Femur (tissue), 1 donor: ENCODE measurements at places on chromosomes 7 and 10.
A peak's percentile ranks its signal among the peaks of the same experiment; 100 is the strongest.

GRCh38 chr7:148884049-148884298, at the start of gene EZH2:
TSS of gene EZH2 (minus strand) at chr7:148884291. CDS start at chr7:148847298, 36,993 bp downstream.
- DNase-seq, result no peak

DNA sequence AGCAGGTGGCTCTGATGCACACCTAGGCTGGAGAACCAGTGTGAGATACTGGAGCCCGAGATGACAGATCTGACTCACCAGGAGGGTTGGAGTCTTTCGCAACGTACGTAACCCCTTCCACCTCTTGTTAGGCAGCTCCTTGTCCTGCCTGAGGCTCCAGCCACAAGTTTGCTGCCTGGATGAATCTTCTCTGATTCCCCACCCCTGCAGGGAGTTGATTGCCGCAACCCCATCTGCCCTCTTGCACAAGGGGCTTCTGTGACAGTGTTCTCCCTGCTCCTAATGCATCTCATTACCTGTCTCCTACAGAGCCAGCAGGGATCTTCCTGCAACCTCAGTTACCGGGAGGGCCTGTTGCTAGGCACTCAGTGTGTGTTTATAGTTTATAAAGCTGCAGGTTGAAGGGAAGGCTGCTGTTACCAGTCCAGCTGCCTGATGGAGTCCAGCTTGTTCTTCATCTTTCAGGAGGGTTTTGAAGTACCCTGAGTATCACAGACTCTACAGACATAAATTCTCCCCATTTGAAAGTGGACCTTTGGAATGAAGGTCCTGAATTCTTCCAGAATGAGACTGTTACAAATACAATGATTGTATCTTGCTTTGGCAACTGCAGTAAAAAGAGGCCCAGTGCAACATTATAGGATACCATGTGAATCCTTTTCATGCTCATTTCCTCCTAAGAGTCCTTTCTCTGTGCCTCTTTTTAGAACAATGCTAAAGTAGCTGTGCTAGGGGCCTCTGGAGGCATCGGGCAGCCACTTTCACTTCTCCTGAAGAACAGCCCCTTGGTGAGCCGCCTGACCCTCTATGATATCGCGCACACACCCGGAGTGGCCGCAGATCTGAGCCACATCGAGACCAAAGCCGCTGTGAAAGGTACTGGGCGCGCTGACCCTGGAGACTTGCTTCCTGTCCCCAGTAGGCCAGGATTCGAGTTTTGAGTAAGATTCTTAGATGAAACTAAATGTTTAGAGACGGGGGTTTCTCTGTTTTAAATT, 6.5 kb downstream of the MDH2 start:
- no peak for DNase-seq

DNA sequence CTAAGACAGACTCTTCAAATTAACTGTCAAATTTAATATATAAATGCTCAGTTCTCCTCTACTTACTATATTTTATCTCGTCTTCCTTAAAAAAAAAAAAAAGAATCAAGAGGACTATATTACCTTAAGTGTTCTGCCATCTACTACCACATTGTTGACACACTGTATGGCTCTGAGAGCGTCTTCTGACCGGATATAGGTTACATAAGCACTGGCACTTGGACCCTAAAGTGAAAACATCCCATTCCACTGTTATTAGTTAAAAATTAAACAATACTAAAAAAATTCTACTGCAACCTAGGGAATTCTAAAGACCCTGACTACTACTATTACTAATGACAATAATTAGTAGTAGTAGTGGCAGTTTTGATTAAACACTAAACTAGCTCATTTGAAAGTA, 95.7 kb downstream of the CNOT4 start:
- no peak for DNase-seq

DNA sequence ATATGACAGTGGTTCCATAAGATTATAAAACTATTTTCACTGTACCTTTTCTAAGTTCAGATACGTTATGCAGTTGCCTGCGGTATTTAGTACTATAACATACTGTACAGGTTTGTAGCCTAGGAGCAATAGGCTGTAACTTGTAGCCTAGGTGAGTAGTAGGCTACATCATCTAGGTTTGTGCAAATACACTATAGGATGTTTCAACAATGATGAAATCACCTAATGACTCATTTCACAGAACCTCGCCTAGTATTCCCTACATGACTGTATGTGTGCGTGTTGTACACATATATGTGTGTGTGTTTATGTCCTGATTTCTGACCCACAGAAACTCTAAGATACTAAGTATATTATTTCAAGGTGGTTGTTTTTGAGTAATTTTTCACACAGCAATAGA, 139.0 kb downstream of the HERPUD2 start:
- no peak for DNase-seq

DNA sequence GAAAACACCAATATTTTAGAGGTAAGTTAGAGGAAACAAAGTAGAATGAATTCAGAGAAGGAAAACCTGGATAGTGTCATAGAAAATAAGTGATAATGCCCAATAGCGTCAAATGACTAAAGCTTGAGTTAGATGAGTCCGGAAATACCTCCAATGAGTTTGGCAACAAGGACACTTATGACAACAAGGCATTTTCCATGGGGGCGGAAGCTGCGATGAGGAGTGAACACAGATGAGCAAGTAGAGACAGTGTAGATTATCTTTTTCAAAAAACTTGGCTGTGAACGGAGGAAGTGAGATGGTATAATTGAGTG, 383 bp upstream of the R3HCC1L start:
- no peak for DNase-seq

- no peak for DNase-seq
Measured at GRCh38 chr10:22666287-22667092, 47.9 kb downstream of the PIP4K2A start.

- no peak for DNase-seq
Measured at GRCh38 chr7:39259391-39260003, 281.8 kb downstream of the POU6F2 start.

DNA sequence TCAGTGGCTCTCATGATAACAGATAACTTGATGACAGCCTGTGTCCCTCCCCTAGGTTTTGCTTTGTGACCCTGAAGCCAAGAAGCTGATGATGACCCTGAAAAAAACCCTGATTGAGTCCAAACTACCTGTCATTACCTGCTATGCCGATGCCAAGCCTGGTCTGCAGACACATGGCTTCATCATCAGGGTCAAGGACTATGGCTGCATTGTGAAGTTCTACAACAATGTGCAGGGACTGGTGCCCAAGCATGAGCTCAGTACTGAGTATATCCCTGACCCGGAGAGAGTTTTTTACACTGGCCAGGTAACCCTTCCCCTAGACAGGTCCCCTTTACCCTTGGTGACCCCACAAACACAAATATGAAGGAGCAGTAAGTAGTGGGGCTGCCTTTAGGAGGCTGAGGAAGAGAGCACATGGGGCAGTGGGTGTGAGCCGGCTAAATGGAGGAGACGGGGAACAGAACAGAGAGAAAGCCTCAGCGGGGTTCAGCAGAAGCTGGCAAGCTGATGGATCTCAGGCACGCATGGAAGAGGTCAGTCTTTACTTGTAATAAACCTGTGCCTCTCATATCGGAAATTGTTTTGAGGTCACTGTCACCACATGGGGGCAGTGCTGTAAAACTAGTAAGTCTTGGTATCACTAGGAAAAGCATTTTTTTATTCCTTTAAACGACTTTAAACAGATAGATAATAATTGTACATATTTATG, 20.2 kb downstream of the PDCD11 start:
- DNase-seq, result peak; percentile 65

GRCh38 chr10:96287392-96288105, 16.2 kb upstream of the BLNK start:
- DNase-seq, result no peak

- peak; percentile 42 for DNase-seq
Measured at GRCh38 chr7:23696916-23697441, 13.0 kb upstream of the STK31 start.

GRCh38 chr10:87092861-87093631, 1.6 kb downstream of the GLUD1 start:
- DNase-seq, result peak; percentile 27

GRCh38 chr10:82462910-82463551, 588.0 kb downstream of the NRG3 start:
- DNase-seq, result no peak

GRCh38 chr10:35079265-35079664, 10.9 kb downstream of the CUL2 start:
- DNase-seq, result no peak

GRCh38 chr10:133590226-133590969, 25.0 kb upstream of the SYCE1 start:
- DNase-seq, result no peak

- DNase-seq, result no peak
Measured at GRCh38 chr7:116828281-116828680, 34.1 kb upstream of the CAPZA2 start.

- DNase-seq, result no peak
Measured at GRCh38 chr10:75764974-75765788, 333.8 kb downstream of the LRMDA start.

DNA sequence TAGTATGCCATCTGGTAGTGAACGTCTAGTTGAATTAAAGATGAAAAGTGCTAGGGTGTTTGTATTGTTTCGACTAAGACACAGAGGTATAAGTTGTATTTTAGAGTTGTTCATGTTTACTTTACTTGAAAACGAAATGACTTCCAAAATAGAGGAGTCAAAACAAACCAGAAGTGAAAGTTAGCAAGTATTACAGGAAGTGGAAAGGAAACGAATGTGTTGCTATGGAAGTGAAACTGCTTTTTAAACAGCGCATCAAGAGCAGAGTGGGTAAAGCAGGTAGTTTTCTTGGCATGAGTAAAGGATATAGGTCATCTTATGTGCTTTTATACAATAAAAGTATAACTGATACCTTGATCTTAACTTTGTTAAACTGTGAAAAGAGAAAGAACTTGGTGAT, 20.0 kb upstream of the GALNTL5 start:
- no peak for DNase-seq

GRCh38 chr7:112788778-112789343, 1.3 kb downstream of the TMEM168 start:
- no peak for DNase-seq

DNA sequence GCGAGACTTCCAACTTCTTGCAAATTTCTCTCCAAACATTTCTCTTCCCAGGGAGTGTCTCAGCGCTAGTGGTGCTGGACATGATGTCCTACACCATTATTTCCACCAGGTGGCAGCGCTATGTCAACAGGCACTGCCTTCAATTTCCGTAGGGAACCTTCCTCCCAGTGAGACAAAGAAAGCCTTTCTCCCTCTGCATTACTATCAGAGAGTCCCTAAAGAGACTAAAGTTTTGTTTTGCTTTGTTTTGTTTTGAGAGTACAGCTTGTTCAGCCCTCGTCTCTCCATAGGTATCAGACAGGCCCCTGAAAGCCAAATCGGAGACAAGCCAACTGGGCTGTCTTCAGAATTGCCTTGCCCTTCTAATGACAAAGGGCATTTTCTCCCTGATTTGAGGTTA, 44.2 kb upstream of the GGCT start:
- DNase-seq, result peak; percentile 71

GRCh38 chr7:157501581-157501980, 164.8 kb downstream of the DNAJB6 start:
- DNase-seq, result no peak

DNA sequence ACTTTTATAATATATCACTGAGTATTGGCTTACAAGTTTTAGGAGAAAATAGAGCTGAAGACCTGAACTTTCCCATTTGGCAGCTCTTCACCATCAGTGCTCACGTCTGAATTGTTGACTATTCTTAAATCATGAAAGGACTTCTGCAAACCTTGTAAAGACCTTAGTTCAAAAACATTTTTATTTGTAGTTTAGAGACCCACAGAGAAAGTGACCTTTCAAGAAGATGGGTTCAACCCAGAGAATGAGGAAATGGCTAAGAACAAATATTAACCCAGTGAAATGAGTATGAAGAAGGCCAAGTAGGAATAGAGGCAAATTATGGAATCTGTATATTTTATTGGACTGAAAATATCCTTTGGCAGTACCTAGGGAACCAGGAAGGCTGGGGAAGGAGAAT, 1151.1 kb downstream of the GATA3 start:
- no peak for DNase-seq

DNA sequence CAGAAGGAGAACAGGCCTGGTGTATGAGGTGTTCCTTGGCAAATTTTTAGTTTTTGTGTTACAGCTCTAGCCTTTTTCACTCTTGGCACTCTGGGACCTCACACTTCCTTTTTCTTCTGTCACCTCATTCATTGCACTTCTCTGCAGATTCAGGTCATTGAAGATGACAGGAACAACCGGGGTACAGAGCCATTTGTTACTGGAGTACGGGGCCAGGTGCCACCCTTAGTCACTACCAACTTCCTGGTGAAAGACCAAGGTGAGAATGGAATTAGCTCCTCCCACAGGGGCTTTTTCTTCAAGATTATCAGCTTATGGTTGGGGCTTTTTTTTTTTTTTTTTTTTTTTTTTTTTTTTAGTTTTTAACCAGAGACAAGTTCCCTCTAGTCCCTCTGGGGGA, 18.5 kb upstream of the CHCHD1 start:
- DNase-seq, result no peak

GRCh38 chr7:111735661-111736551, 173.6 kb upstream of the IMMP2L start:
- peak; percentile 58 for DNase-seq

- no peak for DNase-seq
Measured at GRCh38 chr10:93475871-93476270, 6.3 kb downstream of the MYOF start.

DNA sequence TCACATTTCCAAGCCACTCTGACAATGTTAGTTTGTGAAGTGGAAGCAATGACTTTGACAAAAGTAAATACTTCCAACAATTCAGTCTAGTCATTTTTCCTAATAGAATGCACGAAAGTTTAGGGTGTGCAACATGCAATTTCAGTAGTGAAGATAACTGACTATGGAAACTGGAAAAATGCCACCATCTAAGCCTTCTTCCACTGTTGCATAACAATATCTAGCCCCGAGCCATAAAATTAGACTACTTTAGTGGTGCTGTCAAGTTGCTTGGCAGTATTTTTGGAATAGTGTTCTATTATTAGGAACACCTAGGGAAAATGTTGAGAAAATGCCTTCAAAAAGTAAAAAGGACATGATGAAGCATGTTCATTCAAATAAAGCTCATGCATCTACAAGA, 17.9 kb downstream of the SEMA3A start:
- DNase-seq, result no peak

- no peak for DNase-seq
Measured at GRCh38 chr7:77561352-77561751, 24.3 kb downstream of the PTPN12 start.

DNA sequence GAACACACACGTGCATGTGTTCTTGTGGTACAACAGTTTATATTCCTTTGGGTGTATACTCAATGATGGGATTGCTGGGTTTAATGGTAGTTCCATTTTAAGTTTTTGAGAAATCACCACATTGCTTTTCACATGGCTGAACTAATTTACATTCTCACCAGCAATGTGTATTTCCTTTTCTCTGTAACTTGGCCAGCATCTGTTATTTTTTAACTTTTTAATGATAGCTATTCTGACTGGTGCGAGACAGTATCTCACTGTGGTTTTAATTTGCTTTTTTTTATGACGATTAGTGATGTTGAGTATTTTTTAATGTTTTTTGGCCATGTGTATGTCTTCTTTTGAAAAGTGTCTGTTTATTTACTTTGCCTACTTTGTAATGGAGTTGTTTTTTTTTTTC, 256.6 kb downstream of the ZWINT start:
- no peak for DNase-seq

DNA sequence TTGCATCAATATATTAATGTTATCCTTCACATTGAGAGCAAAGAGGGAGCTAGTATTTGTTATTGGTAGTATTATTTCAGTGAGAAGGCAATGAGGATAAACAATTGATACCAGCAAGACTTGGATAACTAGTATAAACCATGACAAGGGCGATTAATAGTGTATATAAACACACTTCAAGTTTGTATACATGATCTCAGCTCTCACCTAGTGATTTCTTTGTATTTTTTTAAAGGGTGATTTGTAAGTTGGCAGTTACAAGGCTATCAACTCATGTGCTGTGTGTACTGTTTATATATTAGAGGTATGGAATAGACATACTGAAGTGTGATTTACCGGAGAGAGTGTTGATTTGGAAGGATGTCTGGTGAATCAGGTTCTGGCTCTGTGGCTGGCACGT, 88.0 kb downstream of the SNX10 start:
- DNase-seq, result no peak
